ENCODE measurements at places on chromosomes 6 and 20. TPM values are rescaled to one million over a fixed set of nuclear protein-coding genes. Genes with fewer than 3 reads are reported as not detected.

- H3K4me3 ChIP-seq, result no peak overlapping the region
- peaks cover 9% of the 10 kb centered on the region for H3K4me1 ChIP-seq
- no peaks in the 10 kb centered on the region for H3K27me3 ChIP-seq
- no peaks in the 10 kb centered on the region for H3K36me3 ChIP-seq
- no peak overlapping the region for H3K27ac ChIP-seq
- peak; percentile 23 for DNase-seq
Measured at GRCh38 chr6:139449611-139450000, 75.2 kb upstream of the CITED2 start.

- H3K27ac ChIP-seq, result no peak overlapping the region
- no peaks in the 10 kb centered on the region for H3K4me1 ChIP-seq
- no peaks in the 10 kb centered on the region for H3K36me3 ChIP-seq
Measured at GRCh38 chr6:149615805-149616204, 32.7 kb downstream of the KATNA1 start.

DNA sequence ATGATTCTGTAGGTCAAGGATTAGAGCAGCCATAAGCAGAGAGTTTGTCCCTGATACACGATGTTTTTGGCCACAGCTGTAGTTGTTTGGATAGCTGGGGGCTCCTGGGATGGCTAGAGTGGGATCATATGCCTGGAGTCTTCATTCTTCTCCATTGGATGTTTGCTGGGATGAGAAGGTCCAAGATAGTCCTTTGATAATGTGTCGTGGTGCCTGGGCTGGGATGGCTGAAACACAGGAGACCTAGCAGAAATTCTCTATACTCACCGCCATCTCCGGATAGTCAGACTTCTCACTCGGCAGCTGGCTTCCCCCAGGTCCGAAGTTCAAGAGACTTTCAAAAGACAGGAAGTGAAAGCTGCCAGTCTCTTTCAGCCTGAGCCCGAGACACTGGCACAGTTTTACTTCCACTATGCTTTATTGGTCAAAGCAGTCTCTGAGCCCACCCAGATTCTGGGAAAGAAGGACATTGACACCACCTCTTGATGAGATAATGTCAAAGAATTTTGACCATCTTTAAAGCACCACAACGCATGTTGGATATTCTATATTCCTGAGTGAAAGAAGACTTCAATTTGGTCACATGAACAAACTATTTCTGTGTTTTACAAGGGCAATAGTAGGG lies 16.0 kb downstream of the MARCKS start:
- no peaks in the 10 kb centered on the region for H3K27me3 ChIP-seq
- H3K4me1 ChIP-seq, result no peaks in the 10 kb centered on the region

DNA sequence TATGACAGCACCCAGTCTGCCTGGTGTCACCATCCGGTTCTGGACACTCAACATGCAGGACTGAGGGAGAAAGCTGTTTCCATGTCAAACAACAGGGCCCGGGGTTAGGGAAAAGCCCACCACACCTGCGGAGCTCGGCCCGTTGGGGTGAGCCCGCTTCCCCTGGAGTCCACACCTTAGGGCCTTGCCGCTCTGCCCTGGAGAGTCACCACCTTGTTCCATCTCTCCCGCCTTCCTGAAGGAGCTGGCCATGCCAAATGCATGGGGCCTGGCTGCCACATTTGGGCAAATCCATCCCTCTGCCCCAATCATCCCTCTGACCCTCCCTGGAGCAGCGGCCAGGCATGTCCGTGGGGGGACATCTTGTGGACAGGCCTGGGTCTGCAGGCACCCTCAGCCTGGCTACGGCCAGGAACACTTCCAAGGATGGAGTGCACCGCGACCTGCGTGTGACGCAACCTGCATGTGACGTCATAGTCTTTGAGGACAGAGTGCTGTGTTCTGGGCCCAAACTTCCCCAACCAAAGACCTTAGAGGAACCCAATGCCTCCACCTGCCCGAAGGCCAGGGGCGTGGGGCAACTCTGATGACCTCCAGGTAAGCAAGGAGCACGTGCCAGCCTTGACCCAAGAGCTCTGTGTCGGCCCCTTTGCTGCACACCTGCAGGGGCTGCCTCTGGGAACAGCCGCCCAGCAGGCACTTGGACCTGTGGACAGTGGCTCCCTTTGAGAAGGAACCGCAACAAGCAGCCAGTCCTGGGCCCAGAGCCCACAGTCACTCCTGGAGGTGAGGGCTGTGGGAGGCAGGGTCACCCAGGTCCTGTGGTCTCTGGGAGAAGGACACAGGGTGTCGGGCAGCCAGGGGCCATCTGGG lies 1.7 kb downstream of the CABLES2 start:
- H3K4me3 ChIP-seq, result no peak overlapping the region
- DNase-seq, result peak; percentile 24
- peaks cover 11% of the 10 kb centered on the region for H3K4me1 ChIP-seq
- no peak overlapping the region for H3K27ac ChIP-seq
- H3K27me3 ChIP-seq, result no peaks in the 10 kb centered on the region
- no peaks in the 10 kb centered on the region for H3K36me3 ChIP-seq

- no peaks in the 10 kb centered on the region for H3K4me1 ChIP-seq
- no peak overlapping the region for H3K27ac ChIP-seq
- no peak for DNase-seq
Measured at GRCh38 chr20:44111712-44112335, 75.2 kb downstream of the JPH2 start.

- no peak for DNase-seq
- H3K36me3 ChIP-seq, result no peaks in the 10 kb centered on the region
- no peaks in the 10 kb centered on the region for H3K4me1 ChIP-seq
- H3K27me3 ChIP-seq, result no peaks in the 10 kb centered on the region
Measured at GRCh38 chr6:64000818-64001491, 365.4 kb downstream of the PHF3 start.

DNA sequence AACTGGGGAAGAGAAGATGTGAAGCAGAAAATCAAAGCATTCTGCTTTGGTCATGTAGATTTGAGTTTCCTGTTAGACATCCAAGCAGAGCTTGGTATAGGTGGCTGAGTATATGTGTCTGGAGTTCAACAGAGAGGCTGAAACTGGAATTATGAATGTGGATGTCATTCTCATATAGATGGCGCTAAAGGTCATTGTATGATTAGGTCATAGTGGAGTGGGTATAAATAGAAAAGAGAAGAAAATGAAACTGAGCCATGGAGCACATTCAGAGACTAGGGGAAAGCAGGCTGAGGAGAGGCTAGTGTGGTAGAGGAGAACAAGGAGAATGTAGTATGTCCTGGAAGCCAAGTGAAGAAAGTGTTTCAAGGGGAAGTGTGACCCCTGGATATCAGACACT lies 295.6 kb upstream of the PLN start:
- no peak for DNase-seq
- H3K36me3 ChIP-seq, result no peaks in the 10 kb centered on the region
- H3K27me3 ChIP-seq, result no peaks in the 10 kb centered on the region
- H3K27ac ChIP-seq, result no peak overlapping the region

GRCh38 chr6:157063923-157064322 lies 259.4 kb downstream of the TMEM242 start:
- no peak for DNase-seq
- H3K4me1 ChIP-seq, result peaks cover 12% of the 10 kb centered on the region
- H3K4me3 ChIP-seq, result no peak overlapping the region
- no peak overlapping the region for H3K27ac ChIP-seq
- H3K36me3 ChIP-seq, result no peaks in the 10 kb centered on the region
- H3K27me3 ChIP-seq, result no peaks in the 10 kb centered on the region

- peaks cover 4% of the 10 kb centered on the region for H3K4me1 ChIP-seq
- H3K27me3 ChIP-seq, result no peaks in the 10 kb centered on the region
- no peaks in the 10 kb centered on the region for H3K36me3 ChIP-seq
- no peak overlapping the region for H3K4me3 ChIP-seq
- peak; percentile 74 for DNase-seq
Measured at GRCh38 chr6:137309078-137309762, 90.0 kb upstream of the IFNGR1 start.

DNA sequence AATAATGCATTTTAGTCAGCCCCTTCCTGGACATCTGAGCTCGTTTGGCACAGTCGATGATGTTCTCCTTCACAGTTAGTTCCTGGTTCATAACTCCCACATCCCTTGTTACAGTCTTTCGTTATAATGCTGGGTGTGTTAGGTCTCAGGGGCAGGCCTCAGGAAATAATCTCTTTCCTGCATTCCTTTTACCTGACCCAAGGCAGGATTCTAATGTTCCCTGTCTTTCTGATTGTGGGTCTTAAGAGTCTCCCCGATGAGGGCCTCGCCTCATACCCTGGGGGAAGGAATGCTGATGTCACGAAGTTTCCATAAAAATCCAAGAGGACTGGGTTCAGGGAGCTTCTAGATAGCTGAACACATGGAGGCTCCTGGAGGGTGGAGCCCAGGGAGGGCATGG lies 104.0 kb upstream of the CARMIL1 start:
- peak; percentile 51 for DNase-seq
- H3K4me3 ChIP-seq, result no peak overlapping the region
- no peak overlapping the region for H3K27ac ChIP-seq
- no peaks in the 10 kb centered on the region for H3K27me3 ChIP-seq
- peaks cover 41% of the 10 kb centered on the region for H3K4me1 ChIP-seq

DNA sequence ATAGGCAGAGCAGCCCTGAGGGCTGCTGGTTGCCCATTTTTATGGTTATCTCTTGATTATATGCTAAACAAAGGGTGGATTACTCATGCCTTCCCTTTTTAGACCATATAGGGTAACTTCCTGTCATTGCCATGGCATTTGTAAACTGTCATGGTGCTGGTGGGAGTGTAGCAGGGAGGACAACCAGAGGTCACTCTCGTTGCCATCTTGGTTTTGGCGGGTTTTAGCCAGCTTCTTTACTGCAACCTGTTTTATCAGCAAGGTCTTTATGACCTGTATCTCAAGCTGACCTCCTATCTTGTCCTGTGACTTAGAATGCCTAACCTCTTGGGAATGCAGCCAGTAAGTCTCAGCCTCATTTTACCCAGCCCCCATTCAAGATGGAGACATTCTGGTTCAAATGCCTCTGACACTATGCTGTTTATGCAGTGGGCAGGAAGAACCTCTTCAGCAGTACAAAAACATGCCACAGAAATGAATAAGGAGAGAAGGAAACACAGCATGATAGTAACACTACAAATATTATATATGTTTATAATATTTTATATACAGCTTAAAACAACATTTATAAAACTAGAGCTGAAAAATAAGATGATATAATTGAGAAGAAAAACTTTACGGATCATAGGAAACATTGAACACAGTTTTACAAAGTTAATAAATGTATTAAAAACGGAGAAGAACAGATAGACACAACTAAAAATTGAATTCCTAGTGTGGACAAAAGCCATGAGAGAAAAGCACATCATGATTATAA lies 58.9 kb upstream of the SAMD5 start:
- DNase-seq, result no peak
- no peaks in the 10 kb centered on the region for H3K4me1 ChIP-seq
- no peaks in the 10 kb centered on the region for H3K36me3 ChIP-seq
- no peak overlapping the region for H3K4me3 ChIP-seq
- no peaks in the 10 kb centered on the region for H3K27me3 ChIP-seq

- no peak overlapping the region for H3K27ac ChIP-seq
- H3K27me3 ChIP-seq, result peaks cover 18% of the 10 kb centered on the region
- no peak for DNase-seq
- H3K4me3 ChIP-seq, result no peak overlapping the region
- peaks cover 3% of the 10 kb centered on the region for H3K4me1 ChIP-seq
- H3K36me3 ChIP-seq, result no peaks in the 10 kb centered on the region
Measured at GRCh38 chr6:43972179-43972912, 154.9 kb downstream of the MRPL14 start.

GRCh38 chr20:20820104-20820503 lies 107.7 kb upstream of the RALGAPA2 start:
- no peak overlapping the region for H3K4me3 ChIP-seq
- no peak overlapping the region for H3K27ac ChIP-seq
- peak; percentile 40 for DNase-seq
- no peaks in the 10 kb centered on the region for H3K36me3 ChIP-seq
- peaks cover 8% of the 10 kb centered on the region for H3K27me3 ChIP-seq
- H3K4me1 ChIP-seq, result peaks cover 2% of the 10 kb centered on the region

The TMC2 gene
- not detected for polyA plus RNA-seq

The BLTP3A gene
- polyA plus RNA-seq, result 4.2 TPM

The ZNF343 gene
- 5.0 TPM for polyA plus RNA-seq

The SPINT4 gene
- polyA plus RNA-seq, result not detected

Measured in endothelial cell of umbilical vein (primary cell).